Stimulated activated CD4-positive, alpha-beta T cell treated with anti-CD3 and anti-CD28 coated beads, Interleukin-15, amount 100 ng/mL, for 1 hour (primary cell): ENCODE measurements at places on chromosomes 2 and 18.

DNA sequence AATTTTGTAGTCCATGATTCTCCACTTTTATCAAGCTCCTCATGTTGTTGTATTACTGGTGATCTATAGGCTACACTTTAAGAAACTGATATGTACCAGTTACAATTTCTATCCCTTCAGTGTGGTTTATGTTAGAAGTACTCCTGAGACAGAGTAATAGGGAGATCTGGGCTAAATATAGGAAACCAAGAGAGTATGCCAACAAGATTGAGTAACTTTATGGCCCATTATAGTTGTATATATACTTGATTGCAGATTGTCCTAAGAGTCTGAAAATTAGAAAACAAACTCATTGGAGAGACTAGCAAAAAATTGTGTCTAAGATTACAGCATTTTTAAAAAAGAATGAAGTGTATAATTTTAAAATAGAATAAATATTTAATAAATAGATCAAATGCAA, 605.6 kb downstream of the XIRP2 start:
- DNase-seq: no peak

DNA sequence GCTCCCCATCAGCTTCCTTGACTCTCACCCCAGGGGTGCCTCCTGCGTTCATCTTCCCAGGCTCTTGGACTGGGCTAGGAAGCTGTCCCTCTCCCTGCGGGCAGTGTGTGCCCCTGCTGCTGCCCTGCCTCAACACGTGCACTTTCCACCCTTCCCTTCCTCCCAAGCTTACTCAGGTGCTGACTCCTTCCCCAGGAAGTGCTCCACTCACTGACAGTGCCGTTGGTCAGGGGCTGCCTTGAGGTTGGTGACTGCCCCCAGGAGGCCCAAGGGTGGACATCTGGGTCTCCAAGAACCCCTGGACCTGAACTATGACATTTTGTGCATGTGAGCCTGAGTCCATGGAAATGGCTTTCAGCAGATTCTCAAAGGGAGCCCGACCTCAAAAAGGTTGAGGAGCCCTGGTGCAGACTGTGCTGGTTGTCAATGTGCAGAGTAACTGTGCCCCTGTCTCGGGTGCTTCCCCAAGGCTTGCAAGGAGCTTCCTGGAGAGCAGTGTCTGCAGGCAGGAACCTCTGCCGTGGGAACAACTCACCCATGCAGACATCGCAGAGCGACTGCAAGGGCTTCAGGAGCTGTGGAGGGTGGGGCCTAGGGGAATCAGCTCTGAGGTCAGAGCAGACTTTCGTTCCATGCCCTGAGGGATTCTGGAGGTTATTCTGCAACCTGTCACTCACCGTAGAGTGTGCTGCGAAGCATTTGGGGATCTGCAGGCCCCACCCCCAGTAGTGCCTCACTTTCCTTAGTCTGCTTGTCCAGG, 116.5 kb upstream of the MCFD2 start:
- DNase-seq: no peak

GRCh38 chr2:24708537-24709152, 84.5 kb downstream of the PTRHD1 start:
- no peak for DNase-seq

DNA sequence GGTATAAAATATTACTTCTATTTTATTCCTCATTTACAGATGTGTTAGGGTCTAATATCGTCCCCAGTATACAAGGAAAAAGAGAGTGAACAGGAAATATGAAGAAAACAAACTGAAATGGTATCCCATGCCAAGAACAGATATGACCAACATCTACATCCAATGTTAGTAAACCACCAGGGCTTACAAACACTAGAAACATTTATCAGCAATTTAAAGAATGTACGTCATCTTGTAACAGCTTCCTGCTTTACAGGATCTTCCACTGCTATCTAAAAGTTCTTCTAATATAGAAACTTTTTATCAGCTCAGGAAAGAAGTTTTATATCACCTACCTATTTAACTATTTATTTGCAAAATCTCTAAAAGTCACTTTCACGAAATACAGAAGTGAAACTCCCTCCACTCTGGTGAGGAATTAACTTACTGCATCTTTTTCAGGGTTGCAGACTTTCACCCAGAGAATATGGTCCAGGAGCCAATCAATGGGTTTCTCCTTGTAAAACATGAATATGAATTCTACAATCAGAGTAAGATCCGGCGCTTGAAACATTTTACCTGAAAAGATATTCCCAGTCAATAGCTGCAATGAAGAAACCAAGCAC, 35.2 kb downstream of the UNC50 start:
- DNase-seq: no peak

GRCh38 chr18:76416911-76417310, 78.1 kb downstream of the ZNF516 start:
- no peak for DNase-seq

DNA sequence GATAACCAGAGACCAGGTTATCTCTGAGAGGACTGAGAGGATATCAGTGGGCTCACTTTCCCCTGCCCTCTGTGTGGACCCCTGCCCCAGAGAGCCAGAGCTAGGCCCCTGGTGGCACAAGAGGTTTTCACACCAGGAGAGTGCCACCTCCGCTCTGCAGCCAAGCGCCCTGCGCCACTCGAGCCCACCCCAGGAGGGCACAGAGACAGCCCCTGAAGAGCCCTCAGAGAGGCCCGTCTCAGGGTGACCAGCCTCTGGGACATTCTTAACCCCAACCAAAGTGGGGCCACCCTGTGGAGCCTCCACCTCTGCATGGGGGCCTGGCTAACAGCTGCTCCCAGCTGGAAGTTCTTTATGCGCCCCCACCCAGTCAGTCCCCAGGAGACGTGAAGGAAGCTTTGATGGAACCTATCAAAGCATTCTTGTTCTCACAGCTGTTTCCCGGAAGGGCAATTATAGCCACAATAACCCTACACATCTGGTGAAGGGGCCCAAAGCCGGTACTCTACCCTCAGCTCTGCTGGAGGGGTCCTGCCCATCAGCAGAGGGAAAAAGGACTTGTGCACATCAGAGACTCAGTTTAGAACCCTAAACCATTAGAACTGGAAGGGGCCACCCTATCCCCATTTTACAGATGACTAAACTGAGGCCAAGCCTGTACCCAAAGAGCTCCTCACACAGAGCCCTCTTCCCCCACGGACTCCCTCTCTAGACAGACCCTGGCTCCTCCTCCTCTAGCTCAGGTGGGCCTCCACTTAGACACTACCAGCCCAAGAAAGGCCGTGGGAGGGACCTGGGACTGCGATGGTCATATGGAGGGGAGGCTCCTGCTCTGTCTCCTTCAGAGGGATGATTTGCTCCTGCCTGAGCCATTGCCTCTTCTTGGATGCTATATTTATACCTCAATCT, 101.1 kb downstream of the ZFP36L2 start:
- no peak for DNase-seq

GRCh38 chr18:51029378-51029693, 677 bp upstream of the SMAD4 start:
- no peak for DNase-seq

DNA sequence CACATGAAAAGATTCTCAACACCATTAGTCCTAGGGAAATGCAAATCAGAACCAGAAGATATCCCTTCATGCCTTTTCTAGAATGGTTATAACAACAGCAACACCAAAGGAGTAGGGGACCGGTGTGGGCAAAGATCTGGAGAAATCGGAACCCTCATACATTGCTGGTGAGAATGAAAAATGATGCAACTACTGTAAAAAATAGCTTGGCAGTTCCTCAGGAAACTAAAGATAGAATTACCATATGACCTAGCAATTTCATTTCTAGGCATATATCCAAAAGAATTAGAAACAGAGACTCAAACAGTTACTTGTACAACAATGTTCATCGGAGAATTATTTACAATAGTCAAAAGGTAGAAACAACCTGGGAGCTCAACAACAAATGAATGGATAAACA, 29.2 kb upstream of the CDH7 start:
- DNase-seq: no peak

DNA sequence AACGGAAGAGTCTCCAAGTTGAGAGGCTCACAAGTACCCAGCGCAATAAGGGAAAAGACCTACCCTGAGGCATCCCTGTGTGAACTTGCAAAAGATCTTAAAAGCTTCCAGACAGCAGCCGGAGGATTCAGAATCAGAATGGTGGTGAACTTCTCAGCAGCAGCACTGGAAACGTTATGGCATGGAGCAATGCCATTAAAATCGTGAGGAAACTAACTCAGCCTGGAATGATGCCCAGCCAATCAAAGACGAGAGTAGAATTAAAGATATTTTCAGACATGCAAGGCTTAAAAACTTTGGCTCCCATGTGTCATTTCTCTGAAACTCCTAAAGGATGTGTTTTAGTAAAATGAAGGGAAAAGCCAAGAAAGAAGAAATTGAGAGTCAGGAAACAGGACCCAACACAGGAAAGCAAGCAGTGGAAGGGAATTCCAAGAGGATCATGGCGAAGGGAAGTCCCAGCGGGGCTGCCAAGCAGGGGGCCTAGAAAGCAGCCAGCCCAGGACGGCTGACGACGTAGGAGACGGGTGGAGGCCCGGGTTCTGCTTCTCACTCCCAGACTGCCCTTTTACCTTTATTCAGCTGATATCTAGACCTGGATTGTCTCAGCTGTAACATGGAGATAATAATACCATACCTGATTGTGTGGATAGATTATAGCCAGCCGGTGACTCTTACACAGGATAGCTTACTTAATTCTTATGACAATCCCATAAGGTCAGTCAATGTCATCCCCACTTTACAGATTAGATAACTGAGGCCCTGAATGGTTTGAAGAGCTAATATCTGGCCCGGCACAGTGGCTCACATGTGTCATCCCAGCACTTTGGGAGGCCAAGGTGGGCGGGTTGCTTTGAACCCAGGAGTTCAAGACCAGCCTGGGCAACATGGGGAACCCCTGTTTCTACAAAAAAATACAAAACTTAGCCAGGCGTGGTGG, 92.8 kb downstream of the ASAP2 start:
- DNase-seq: no peak

GRCh38 chr18:59744271-59744721, 47.1 kb upstream of the CCBE1 start:
- no peak for DNase-seq

GRCh38 chr2:153622285-153622684, 143.7 kb upstream of the RPRM start:
- no peak for DNase-seq

DNA sequence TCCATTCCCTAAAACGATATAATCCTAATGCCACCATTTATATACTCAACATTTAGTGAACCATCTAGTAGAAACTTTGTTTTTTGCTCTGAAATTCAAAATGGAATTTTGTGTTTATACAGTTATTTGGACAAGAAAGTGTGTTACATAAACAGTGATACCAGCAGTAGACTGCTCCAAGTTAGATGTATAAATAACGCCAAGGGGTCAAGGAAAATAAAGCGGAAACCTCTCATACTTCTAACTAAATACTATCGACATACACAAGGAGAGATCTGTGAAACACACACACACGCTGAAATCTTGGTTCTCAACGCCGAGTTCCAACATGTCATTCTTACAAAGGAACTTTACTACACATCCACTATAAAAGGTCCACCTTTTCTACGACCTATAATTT, 1.2 kb downstream of the TXNL1 start:
- DNase-seq: no peak

GRCh38 chr2:176078541-176079284, 5.0 kb downstream of the EVX2 start:
- no peak for DNase-seq

DNA sequence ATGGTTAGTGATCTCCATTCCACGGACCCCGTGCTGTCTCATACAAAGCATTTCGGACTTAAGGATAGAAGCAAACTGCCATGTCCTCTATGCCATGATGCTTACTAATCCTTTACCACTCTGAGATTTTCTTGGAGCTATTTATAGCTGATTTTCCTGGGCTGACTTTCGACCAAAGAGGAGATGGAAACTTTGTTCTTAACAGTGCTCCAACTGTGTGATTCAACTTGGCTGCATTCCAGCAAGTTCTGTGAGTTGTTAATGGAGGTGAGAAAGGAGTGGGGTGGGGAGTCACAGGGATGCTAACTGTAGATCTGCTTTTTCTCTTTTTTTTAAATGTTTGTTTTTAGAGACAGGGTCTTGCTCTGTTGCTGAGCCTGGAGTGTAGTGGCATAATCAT, 45.5 kb upstream of the MSH2 start:
- DNase-seq: no peak

- no peak for DNase-seq
Measured at GRCh38 chr2:214484239-214484638, 73.4 kb downstream of the VWC2L start.

- DNase-seq: no peak
Measured at GRCh38 chr2:69026026-69026425, 13.0 kb downstream of the ANTXR1 start.

- DNase-seq: no peak
Measured at GRCh38 chr2:60294901-60295635, 258.4 kb downstream of the BCL11A start.

DNA sequence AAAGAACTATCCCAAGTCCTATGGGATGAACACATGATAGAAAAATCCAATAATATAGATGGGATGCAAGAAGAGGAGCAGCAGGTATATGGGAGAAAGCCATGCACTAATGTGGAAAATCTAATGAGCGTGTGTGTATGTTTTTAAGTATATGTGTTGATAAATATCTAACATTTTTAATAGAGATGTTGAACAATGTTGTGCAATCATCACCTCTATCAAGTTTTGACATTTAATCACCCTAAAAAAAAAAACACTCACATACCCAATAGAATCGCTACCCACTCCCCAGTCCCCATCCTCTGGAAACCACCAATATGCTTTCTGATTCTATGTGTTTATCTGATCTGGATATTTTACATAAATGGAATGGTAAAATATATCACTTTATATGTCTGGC, 983.7 kb downstream of the SUCLG1 start:
- DNase-seq: no peak

- no peak for DNase-seq
Measured at GRCh38 chr2:162022290-162022945, 51.6 kb downstream of the DPP4 start.

GRCh38 chr2:17208511-17208910, 309.7 kb downstream of the RAD51AP2 start:
- no peak for DNase-seq

- DNase-seq: no peak
Measured at GRCh38 chr2:134773759-134774742, 55.3 kb upstream of the TMEM163 start.

DNA sequence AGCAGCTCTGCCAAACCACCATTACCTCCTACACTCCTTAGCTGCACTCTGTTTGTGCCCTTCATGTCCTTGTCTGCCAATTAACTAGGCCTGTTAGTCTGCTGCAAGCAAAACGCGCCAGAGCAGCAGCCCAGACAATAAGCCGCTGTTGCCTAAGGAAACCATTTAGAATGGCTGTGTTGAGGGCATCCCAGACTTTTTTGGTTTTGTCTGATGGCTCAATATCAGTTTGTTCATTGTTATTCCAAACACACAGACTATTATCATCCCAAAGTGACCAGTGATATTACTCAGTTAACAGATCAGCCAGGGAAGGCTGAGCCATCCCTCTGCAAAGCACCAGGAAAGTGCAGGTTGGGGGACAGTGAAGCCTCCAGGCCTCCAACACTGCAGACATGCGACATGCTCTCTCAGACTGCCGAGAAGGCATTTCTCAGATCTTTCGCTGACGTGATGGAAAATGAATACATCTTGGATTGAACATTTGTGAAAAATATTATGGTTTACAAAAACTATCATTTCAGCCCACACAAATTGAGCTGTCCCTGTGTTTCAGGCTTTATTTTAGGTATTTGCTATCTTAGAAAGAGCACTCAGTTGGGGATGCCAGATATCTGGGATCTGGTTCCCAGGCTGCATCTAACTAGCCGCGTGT, 182.0 kb upstream of the HNRNPA3 start:
- no peak for DNase-seq
